ENCODE measurements at places on chromosomes 5 and 9.

GRCh38 chr9:85392260-85392659 lies 349.5 kb downstream of the AGTPBP1 start:
- DNase-seq: no peak

DNA sequence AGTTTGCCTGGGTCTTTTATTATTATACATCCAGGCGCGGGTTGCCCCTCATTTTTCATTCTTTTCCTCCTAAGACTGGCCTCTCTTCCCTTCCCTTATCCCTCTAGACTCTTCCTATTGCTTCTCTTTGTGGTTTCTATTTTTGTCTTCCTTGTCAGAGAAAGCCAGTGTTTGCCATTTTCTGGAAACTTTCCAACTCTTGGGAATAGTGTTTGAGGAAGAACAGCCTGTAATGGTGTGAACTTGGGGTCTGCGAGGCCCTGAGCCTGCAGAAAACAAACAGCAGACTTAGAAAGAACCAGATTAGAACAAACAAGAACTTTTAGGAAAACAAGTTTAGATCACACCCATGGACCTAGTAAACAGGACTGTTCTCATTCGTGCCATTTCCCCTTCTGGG lies 15.5 kb downstream of the PRKACG start:
- no peak for DNase-seq

- no peak for DNase-seq
These were observed 310.5 kb downstream of the PLK2 start for GRCh38 chr5:58149345-58149744.

DNA sequence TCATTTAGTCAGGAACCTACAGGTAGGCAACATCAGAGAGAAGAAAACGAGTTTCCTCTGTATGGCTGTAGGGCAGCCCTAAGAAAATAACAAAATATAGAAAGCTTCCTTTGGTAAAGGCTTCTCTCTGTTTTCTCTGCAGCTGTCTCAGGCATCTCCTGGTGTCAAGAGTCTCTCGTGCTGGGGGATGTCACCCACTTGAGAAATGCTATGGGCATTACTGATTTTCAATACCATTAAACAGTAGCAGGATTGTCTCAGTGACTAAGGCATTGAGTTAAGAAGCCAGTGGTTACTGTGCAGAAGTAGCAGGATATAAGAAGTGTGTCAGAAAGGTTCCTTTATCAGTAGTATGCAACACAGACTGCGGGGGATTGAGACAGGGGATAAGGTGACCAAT lies 32.4 kb downstream of the LIFR start:
- no peak for DNase-seq

GRCh38 chr9:112860451-112860850 lies 30.2 kb downstream of the SLC46A2 start:
- DNase-seq: no peak

- no peak for DNase-seq
These were observed 9.9 kb downstream of the ZFAND5 start for GRCh38 chr9:72355153-72355552.

DNA sequence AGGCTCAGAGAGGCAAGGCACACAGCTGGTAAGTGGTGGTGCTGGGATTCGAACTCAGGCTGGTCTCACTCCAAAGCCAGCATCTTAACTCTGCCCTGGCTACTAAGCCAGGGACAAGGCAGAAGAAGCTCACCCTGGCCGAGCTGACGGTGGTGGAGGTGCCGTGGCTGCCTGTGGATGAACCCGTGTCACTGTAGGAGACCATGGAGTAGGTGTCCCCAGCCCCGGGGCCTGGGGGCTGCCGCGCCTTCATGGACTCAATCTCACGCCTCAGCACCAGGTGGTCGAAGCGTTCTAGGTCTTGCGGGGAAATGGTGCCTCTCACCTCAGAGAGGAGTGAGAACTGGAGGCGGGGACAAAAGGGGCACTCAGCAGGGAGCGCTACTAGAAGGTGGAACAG lies 35.4 kb upstream of the AKNA start:
- no peak for DNase-seq

- DNase-seq: no peak
These were observed 34.4 kb downstream of the INSYN2B start for GRCh38 chr5:169945831-169946261.

DNA sequence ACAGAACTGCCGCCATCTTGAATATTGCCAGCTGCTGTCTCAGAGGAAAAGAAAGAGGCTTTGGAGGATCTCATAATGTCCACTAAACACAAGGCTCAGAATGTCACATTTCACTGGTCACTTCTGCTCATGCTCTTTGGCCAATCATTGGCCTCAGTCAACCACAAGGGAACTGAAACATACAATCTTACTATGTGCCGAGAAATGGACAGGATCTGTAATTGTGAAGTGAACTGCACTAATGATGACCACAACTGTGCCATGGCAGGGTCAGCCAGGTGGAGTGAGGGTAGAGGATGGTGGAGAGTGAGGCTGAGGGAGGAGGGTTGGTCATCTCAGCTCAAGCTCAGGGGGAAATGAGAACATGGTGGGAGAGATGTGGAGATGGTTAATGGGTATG lies 32.8 kb downstream of the GDNF start:
- DNase-seq: no peak

- DNase-seq: peak; percentile 63
These were observed 62.4 kb upstream of the FSD1L start for GRCh38 chr9:105385381-105385985.

DNA sequence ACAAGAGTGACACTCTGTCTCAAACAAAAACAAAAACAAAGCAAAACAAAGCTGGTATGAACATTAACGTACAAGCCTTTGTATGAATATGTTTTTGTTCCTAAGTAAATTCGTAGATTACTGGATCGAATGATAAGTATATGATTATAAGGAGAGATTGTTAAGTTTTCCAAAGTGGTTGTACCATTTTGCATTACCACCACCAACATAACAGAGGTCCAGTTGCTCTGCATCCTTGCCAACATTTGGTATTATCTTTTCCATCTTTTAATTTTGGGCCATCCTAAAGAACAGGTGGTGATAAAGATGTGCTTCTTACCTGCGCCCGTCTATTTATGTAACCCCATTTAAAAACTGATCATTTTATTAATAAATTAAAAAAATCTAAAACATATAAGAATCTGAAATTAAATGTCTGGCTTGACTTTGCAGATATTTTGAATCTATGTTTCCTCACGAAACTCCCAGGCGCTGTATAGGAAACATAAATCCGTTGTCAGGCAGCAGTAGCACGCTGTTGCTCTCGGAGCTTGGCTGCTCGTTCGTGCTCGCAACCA lies 593 bp upstream of the NAA35 start:
- no peak for DNase-seq

DNA sequence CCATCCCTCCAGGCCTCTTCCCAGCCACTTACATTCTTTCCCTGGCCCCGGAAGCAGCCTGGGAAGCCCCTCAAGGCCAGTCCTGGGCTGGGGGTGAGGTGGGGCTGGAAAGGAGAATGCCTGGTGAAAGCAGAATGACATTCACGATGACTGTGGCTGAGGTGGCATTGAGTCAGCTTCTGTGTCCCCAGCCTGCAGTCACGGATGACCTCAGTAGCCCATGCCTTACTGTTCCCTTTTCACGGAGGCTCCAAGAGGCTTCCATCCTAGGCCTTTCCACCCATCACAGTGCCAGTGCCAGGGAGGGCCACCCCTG lies 2.7 kb downstream of the PRDM12 start:
- DNase-seq: no peak

DNA sequence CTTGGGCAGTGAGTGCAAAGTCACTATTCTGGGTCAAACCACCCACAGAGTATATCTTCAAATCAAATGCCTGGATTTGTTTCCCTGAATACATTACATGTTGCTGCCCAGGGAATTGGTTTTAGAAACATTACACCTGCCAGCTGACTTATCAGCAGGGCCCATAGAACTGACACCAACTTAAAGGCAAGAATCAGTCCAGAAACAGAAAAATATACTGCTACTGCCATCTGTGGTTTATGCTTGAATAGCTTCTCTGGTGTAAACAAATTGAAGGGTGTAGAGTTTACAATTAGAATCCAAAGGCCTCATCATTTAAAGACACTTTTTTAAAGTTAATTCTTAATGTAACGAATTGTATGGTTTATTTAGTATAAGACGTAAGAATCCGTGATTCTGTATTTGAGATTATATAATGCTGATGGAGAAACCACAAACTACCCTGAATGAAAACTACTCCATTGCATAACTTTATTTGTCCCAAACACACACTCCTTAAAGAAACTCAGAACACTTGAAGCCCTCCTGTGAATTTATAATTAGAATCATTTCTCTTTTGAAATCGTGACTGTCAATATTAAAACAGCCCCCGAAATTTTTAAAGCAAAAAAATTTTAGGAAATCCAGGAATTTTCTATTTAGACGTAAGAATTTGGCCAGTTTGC lies 6.2 kb downstream of the NR6A1 start:
- no peak for DNase-seq

DNA sequence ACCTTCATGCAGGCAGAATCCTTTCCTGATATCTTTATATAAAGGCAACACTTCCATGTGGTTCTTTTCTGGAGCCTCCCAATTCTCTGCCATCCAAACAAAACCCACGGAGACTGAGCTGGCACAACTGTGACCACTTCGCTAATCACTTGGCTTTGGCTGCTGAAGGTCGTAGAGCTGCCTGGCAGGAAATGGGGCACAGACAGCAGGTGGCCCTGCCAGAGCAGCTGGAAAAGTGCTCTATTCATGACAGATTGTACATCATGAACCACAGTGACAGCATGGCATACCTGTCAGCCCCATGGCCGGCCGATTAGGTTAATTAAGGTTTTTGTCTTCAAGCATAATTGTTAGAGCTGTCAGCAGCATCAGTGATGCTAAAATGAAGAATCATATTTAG lies 141.9 kb upstream of the ANKRD55 start:
- no peak for DNase-seq

GRCh38 chr5:123951582-123951977 lies 439.6 kb downstream of the CSNK1G3 start:
- no peak for DNase-seq

DNA sequence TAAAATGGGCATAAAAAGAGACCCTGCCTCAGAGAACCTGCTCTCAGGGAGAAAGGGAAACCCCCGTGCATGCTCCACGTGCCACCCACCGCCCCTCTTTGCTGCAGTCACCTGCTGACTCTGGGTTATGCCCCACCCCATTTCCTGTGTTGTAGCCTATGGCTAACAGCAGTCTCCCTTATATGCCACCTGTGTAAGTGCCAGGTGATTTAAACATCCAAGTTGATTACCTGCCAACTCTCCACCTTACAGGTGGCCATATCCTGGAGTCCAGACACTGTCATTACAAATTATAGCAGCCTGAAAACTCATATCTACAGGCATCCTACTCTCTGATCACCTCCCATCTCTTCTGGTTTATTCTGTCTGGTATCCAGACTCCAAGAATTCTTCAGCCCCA lies 242.6 kb downstream of the HSPA4 start:
- DNase-seq: no peak

GRCh38 chr9:138114501-138115245 lies 237.1 kb downstream of the CACNA1B start:
- no peak for DNase-seq

DNA sequence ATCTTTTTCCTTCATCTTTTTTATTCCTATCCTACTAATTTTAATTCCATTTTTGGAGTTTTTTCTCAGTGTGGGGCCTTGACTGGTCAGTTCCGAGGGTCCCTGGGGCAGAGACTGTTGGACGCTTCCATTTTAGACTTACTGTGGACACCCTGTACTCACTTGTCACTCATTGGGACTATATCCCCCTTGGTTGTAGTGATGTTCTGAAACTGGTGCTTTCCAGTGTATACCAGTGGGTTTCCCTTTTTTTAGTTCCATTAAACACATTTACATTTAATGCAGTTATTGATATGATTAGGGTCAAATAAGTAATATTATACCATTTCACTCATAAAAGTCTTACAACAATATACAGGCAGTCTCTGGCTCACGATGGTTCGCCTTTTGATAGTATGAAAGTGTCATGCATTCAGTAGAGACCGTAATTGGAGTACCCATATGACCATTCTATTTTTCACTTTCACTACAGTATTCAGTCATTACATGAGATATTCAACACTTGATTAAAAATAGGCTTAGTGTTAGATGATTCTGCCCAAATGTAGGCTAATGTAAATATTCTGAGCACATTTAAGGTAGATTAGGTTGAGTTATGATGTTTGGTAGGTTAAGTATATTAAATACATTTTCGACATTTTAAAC lies 46.0 kb downstream of the CNOT6 start:
- no peak for DNase-seq

DNA sequence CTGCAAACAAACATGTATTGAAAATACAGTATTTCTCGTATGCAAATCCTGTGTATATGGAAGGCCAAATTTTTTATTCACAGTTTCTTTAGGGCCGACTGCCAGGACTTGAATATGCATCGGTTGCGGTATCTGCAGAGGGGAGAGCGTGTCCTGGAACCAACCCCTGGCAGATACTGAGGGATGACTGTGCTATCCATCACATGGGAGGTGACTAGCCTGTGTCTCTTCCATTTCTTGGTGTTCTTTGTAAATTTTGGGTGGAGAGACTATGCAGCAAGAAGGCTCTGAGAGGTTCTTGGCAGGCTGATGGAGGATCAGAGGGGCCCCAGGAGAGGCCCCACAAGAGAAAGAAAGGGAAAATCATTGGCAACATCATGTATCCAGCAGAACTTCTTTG lies 384.3 kb downstream of the YTHDC2 start:
- no peak for DNase-seq

DNA sequence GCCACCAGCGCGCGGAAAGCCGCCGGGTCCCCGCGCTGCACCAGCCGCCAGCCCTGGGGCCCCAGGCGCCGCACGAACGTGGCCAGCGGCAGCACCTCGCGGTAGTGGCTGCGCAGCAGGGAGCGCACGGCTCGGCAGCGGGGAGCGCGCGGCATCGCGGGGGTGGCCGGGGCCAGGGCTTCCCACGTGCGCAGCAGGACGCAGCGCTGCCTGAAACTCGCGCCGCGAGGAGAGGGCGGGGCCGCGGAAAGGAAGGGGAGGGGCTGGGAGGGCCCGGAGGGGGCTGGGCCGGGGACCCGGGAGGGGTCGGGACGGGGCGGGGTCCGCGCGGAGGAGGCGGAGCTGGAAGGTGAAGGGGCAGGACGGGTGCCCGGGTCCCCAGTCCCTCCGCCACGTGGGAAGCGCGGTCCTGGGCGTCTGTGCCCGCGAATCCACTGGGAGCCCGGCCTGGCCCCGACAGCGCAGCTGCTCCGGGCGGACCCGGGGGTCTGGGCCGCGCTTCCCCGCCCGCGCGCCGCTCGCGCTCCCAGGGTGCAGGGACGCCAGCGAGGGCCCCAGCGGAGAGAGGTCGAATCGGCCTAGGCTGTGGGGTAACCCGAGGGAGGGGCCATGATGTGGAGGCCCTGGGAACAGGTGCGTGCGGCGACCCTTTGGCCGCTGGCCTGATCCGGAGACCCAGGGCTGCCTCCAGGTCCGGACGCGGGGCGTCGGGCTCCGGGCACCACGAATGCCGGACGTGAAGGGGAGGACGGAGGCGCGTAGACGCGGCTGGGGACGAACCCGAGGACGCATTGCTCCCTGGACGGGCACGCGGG lies at the start of gene TERT:
Gene TERT (minus strand): TSS at position 234 of the 815 bp plus-strand sequence. CDS start 79 bp downstream, at position 155.
- no peak for DNase-seq

DNA sequence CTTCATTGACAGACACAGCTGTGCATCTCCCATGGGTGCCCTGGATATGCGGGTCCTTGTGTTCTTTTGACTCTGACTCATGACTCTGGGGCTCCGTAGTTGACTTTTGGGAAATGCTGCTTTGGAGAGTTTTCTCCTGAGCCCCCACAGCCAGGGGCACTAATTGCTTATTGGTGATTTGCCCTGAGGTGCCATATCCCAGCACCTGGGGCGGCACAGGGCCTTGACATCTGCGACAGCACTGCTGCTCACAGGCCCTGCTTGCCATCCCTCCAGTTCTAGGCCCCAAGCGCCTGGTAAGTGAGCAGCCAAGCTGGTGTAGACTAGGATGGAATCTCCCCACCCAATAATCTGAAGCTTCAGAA lies 75.1 kb downstream of the AMBP start:
- DNase-seq: no peak
